Aorta (tissue), 5 donors: ENCODE measurements at places on chromosomes 1 and 21. TPM values are rescaled to one million over a fixed set of nuclear protein-coding genes. Genes with fewer than 3 reads are reported as not detected.
A peak's percentile ranks its signal among the peaks of the same experiment; 100 is the strongest.

The USH2A gene
- total RNA-seq = not detected

The CHIA gene
- total RNA-seq = not detected

The PAFAH2 gene
- total RNA-seq = 4.8 TPM

The CYP4Z1 gene
- total RNA-seq = 1.0 TPM

The TNFRSF8 gene
- total RNA-seq = 0.88 TPM

The TACSTD2 gene
- total RNA-seq = 4.6 TPM

The FCER1G gene
- total RNA-seq = 74.0 TPM

GRCh38 chr1:112006416-112007025 lies 17.1 kb upstream of the KCND3 start:
- no peak overlapping the region for H3K4me3 ChIP-seq
- H3K36me3 ChIP-seq = no peaks in the 10 kb centered on the region
- H3K27me3 ChIP-seq = no peaks in the 10 kb centered on the region
- no peak overlapping the region for H3K27ac ChIP-seq
- DNase-seq = no peak
- no peaks in the 10 kb centered on the region for H3K4me1 ChIP-seq

GRCh38 chr1:33875862-33876261 lies 12.0 kb downstream of the HMGB4 start:
- H3K36me3 ChIP-seq = no peaks in the 10 kb centered on the region
- no peak overlapping the region for H3K4me3 ChIP-seq
- H3K4me1 ChIP-seq = no peaks in the 10 kb centered on the region

- no peaks in the 10 kb centered on the region for H3K4me1 ChIP-seq
- H3K36me3 ChIP-seq = no peaks in the 10 kb centered on the region
- H3K27ac ChIP-seq = no peak overlapping the region
- no peak overlapping the region for H3K4me3 ChIP-seq
- no peaks in the 10 kb centered on the region for H3K27me3 ChIP-seq
These were observed 226.5 kb downstream of the FOXD2 start for GRCh38 chr1:47664356-47664755.

DNA sequence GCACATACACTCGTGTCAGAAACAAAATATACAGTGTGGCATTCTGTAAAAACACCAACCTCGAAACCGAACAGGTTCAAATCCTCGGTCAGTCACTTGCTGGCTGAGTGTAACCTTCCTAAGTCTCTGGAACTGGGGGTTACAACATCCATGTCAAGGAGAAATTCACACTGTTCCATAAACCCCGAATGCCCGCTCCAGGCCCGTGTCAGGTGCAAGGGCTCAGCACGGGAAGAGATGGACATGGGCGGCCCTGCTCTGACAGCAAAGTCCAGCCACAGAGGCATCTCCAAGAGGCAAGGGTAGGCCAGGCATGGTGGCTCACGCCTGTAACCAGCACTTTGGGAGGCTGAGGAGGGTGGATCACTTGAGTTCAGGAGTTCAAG lies 79.5 kb downstream of the SLC66A1 start:
- H3K4me3 ChIP-seq = no peak overlapping the region
- H3K4me1 ChIP-seq = no peaks in the 10 kb centered on the region
- peak overlapping the region; percentile 23 for H3K27ac ChIP-seq
- no peaks in the 10 kb centered on the region for H3K27me3 ChIP-seq

- H3K4me3 ChIP-seq = no peak overlapping the region
- DNase-seq = no peak
- H3K36me3 ChIP-seq = no peaks in the 10 kb centered on the region
- no peak overlapping the region for H3K27ac ChIP-seq
These were observed 575.8 kb upstream of the B3GALT2 start for GRCh38 chr1:193762236-193762635.

DNA sequence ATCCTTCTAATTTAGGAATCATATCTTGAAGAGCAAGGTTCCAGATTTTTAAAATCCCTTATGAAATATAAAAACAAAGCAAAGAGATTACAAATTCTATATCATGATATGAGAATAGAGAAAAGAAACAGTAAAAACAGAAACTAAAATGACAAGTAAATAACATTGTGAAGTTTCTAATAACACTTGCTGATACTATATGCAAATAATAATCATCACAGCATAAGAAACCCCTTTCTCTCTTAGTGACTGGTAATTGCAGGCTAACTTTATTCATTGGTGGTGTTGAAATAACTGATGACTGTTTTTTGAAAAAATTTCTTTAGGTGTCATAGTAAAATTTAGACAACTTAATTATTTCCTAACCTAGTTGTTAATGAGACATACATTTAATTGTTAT lies 281.6 kb downstream of the PLA2G4A start:
- no peak overlapping the region for H3K4me3 ChIP-seq
- H3K36me3 ChIP-seq = no peaks in the 10 kb centered on the region
- H3K4me1 ChIP-seq = no peaks in the 10 kb centered on the region
- DNase-seq = no peak

GRCh38 chr1:38004284-38005108 lies 818 bp downstream of the FHL3 start:
- DNase-seq = peak; percentile 74
- peak overlapping the region; percentile 98 for H3K4me3 ChIP-seq
- H3K36me3 ChIP-seq = no peaks in the 10 kb centered on the region

- no peaks in the 10 kb centered on the region for H3K4me1 ChIP-seq
- no peak overlapping the region for H3K4me3 ChIP-seq
- no peaks in the 10 kb centered on the region for H3K27me3 ChIP-seq
- no peaks in the 10 kb centered on the region for H3K36me3 ChIP-seq
- no peak for DNase-seq
These were observed 3.5 kb upstream of the ACBD6 start for GRCh38 chr1:180505732-180506335.

GRCh38 chr21:38838598-38839327 lies 33.0 kb downstream of the ETS2 start:
- H3K27me3 ChIP-seq = no peaks in the 10 kb centered on the region
- no peak for DNase-seq
- H3K4me1 ChIP-seq = no peaks in the 10 kb centered on the region

- H3K36me3 ChIP-seq = no peaks in the 10 kb centered on the region
- no peak overlapping the region for H3K27ac ChIP-seq
- DNase-seq = no peak
- H3K4me1 ChIP-seq = no peaks in the 10 kb centered on the region
- no peaks in the 10 kb centered on the region for H3K27me3 ChIP-seq
These were observed 183.7 kb downstream of the CLIC6 start for GRCh38 chr21:34852448-34852847.

DNA sequence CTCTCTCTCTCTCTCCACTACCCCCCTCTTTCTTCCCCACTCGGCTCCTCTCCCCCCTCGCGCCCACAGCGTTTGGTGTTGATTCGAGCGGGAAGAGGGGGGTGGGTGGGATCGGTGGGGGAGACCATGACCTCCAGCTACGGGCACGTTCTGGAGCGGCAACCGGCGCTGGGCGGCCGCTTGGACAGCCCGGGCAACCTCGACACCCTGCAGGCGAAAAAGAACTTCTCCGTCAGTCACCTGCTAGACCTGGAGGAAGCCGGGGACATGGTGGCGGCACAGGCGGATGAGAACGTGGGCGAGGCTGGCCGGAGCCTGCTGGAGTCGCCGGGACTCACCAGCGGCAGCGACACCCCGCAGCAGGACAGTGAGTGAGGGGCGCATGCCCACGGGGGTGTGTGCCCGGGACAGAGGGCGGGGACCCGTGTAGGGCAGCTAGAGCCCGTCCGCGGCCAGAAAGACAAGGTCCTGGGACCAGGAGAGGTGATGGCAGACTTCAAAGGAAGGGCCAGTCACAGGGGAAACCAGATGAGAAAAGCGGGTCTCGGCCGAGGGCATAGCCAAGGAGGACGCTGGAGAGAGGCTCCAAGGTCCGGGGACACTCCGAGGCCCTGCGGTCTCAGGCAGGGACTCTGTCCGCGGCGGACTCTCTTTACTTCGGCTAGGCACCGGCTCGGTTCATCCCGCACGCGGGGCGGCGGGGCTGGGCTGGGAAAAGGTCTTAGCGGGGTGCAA lies at the start of gene PRRX1:
Gene PRRX1 (plus strand): TSS at position 39 of the 735 bp plus-strand sequence. CDS start 88 bp downstream, at position 127.
- H3K27ac ChIP-seq = peak within 1 kb of the TSS; percentile 71
- H3K4me1 ChIP-seq = no peaks in the 10 kb centered on the region
- H3K4me3 ChIP-seq = peak within 1 kb of the TSS; percentile 90
- no peaks in the 10 kb centered on the region for H3K27me3 ChIP-seq
- no peaks in the 10 kb centered on the region for H3K36me3 ChIP-seq
- peak; percentile 78 for DNase-seq

- no peaks in the 10 kb centered on the region for H3K4me1 ChIP-seq
- H3K4me3 ChIP-seq = no peak overlapping the region
- H3K27ac ChIP-seq = no peak overlapping the region
- no peaks in the 10 kb centered on the region for H3K36me3 ChIP-seq
- no peak for DNase-seq
These were observed 111.9 kb downstream of the NGF start for GRCh38 chr1:115225993-115226685.
